AG09309 (cell line): ENCODE measurements at places on chromosomes 11 and 22.

DNA sequence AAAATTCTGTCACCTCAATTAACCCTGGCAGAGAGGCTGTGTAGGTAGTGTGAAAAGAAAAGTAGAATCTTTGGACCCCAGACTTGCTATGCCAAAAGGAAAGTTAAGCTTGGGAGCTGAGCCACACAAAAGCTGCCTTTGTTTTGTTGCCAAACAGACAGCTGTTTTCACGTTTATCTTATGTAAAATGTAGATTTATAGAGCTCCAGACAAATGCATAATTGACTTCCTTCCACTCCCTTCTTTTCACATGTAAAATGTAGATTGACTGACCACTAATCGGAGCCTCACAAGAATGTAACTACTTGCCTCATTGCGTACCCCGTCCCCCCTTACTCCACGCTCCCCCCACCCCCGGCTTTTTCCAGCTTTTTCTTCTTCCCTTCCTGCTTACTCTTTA, 2302.2 kb upstream of the RAG2 start:
- DNase-seq = no peak

DNA sequence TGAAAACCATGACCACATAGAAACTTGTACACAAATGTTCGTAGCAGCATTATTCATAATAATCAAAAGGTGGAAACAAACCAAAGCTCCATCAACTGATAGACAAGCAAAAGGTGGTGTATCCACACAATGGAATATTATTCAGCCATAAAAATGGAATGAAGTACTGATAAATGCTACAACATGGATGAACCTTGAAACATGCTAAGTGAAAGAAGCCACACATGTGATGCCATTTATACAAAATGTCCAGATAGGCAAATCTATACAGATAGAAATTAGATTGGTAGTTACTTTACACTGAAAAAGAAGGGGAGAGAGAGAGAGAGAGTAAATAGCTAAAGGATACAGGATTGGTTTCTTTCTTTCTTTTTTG, 27.7 kb downstream of the MAPK1 start:
- no peak for DNase-seq

DNA sequence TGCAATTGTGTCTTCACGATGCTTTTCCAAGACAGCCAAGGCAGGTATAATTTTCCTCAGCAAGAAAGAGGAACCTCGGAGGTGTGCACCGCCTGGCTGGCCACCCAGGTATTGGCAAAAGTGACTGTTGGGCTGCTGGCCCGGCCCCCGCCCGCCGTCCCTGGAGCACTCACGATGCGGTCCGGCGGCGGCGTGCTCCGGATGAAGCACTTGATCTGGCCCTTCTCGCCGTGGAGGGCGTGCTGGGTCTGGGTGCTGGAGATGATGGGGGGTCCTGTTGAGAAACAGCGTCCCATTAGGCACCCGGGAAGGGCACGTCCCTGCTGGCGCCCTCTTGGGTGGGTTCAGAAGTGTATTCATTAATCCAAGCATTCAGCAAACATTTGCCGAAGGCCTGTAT, 84.8 kb downstream of the ST3GAL4 start:
- DNase-seq = no peak

DNA sequence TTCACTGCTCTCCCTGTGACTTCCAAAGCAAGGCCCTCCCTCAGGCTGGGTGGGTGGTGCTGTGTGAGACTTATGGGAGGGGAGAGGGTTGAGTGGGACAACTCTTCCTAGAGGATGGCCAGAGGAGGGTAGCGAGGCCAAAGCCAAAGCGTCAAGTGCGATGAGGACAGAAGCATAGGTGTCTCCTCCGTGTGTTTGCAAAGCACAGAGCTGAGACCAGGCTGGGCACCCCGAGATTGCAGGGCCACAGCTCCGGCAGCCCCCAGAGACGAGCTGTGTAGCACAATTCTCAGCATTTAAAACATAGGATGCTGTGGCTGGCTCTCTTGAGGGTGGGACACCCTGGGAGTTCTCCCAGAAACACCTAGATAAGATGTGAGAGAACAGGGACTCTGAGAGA, 1374.5 kb downstream of the BRD1 start:
- no peak for DNase-seq

GRCh38 chr11:47672283-47672730, 29.9 kb upstream of the MTCH2 start:
- no peak for DNase-seq

GRCh38 chr22:46136486-46137217, 13.7 kb upstream of the PPARA start:
- no peak for DNase-seq

DNA sequence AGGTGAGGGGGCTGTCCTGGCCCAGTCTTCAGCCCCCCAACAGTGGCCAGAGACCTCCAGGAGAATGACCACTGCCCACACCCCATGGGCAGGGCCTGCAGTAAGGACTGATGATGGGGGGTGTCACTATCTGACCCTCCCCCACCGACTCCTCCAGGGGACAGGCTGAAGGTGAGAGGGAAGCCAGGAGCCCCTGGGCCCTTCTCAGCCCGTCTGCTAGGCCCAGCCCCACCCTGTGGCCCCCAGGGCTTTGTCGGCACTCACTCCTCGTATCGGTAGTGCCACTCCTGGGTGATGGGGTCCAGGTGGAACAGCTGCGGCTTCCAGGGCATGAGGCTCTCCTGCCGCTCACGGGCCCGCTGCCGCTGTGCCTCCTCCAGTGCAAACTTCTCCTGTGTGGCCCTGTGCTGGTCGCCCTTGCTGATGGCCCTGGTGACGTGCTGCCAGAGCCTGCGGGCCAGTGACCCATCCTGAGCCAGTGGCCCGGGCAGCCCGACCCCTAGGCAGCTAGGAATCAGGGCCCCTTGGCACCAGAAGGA, 35.4 kb upstream of the CARS1 start:
- no peak for DNase-seq

DNA sequence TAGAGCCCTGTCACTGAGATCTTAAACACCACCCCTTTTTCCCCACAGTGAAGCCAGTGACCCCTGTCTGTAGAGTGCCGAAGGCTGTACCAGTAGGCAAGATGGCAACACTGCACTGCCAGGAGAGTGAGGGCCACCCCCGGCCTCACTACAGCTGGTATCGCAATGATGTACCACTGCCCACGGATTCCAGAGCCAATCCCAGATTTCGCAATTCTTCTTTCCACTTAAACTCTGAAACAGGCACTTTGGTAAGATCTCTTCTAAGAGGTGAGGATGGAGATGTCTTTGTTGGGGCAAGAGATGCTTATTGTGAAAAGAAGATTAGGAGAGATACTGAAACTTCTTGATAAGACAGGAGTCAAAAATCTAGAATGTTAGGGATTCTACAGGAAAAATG, 75.9 kb downstream of the JAM3 start:
- DNase-seq = no peak
